ENCODE measurements at places on chromosomes 4 and X.

DNA sequence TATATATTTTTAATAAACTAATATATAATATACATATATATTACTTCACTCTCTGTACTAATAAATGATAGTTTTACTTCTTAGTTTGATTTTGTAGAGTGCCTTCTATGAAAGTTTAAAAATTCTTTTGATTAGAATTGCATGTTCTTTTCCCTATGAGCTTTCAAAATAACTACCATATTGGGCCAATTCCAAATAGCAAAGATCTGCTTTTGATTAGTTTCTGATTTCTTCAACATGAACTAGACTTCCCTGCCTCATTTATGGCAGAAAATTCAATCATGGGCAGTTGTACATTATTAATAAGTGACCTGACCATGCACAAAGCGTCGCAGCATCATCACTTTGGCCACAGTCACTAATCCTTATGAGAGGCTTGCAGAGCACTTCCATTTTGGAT, 48.9 kb upstream of the TEX13A start:
- no peak for DNase-seq

DNA sequence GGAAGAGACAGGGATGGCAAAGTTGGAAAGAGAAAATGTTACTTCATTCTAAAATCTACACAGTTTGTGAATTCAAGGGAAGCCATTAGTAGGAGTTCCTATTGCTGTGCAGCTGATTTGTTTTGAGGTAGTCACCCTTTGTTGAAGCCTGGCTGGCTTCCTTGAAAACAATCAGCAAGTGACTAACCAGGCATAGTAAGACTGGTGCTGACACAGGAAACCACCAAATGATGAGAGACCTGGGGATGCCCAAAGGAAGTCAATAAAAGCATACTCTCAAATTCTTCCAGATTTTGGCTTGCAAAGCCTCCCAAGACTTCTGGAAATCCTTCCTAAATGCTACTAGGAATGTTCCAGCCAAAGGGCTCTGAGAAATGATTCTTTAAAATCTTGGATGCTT, 23.9 kb upstream of the PRDM8 start:
- no peak for DNase-seq

DNA sequence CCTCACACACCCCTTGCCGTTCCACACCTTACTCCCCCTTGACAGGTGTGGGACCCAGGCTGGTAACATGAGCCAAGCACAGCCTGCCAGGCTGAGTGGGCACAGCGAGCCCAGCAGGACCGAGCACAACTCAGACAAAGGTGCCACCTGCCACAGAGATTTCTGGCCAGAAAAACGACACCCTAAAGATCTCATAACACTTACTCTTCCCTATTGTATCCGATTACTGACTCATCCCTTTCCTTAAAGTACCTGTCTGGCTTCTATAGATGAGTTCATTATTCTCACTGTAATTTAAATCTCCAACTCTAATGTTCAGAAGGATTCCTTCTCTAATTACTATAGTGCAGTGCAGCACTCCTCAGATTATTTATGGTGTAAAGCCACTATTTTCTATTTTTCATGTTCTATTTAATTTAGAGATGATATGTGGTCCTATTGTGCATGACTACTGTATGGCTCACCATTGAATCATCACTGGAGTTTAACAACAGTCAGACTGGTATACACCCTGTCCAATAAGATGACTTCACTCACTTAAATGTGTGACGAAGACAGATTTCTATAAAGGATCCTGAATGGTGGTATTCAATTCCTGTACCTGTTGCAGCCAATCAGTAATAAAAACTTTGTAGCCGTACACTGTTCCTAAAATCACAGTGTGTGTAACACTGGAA, 7.6 kb upstream of the SYTL5 start:
- DNase-seq: no peak

- no peak for DNase-seq
Measured at GRCh38 chr4:52472444-52472843, 186.7 kb downstream of the USP46 start.

GRCh38 chr4:6749340-6750171, 33.0 kb upstream of the KIAA0232 start:
- no peak for DNase-seq

DNA sequence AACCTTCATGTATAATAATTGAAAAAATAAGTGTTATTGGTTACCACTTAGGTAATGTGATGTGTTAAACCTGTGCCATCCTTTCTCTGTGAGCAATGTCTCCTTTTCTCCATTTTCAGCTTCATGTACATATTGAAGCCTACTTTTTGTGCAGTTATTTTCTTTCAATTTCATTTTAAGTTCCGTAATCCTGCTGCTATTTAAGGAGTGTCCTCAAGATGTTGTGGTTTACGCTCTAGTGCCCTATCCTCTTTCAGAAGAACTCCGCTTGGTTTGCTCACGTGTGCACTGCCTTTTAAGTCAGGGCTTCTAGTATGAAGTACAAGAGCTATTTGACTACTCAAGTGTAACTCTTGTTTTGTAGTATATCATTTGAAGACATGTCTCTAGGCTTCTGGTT, 2253.2 kb upstream of the TENM3 start:
- no peak for DNase-seq

GRCh38 chr4:88467392-88467791, 10.5 kb downstream of the HERC5 start:
- no peak for DNase-seq

GRCh38 chr4:75057369-75057768, 124.5 kb downstream of the PARM1 start:
- no peak for DNase-seq

DNA sequence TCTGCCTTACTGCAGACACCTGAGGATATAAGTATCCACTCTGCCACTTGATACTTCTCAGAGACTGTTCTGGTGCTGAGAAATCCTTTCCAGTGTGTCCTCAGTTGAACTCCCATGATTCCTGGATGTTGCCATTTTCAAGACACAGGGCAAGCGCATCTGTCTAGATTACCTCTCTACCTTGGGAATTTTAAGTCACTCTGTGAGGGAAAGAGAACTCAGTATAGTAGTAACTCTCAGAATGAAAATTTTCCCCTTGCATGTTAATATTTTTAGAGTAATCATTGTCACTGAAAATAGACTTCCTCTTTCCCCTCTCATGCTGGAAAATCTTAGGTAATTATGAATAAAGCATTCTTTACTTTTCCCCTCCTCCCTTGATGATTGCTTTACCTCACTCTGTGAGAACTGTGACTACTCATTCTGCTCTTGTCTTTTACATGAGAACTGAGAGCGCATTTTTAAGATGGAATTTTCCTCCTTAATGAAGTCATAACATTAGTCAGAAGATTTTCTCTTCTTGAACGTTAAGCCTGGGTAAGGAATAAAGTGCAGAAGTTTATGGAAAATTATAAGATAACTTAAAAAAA, 45.0 kb downstream of the TET2 start:
- DNase-seq: no peak

DNA sequence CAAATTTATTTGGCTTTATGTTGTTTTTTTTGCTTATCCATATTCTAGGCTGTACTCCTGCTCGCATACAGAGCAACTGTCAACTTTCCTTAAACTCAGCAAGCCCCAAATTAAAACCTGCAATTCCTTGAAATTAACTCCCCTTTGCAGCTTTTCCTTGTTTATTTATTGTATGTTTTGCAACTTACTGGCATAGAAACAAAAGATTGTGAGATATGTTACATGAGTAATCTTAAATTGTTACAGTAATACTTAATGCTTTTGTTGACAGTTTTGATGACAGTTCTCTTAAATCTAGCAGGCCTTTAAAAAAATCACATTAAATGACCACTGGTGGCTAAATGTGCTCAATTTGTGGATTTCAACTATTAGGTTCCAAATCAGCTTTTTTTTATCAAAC, 4.5 kb downstream of the DDX3X start:
- no peak for DNase-seq

DNA sequence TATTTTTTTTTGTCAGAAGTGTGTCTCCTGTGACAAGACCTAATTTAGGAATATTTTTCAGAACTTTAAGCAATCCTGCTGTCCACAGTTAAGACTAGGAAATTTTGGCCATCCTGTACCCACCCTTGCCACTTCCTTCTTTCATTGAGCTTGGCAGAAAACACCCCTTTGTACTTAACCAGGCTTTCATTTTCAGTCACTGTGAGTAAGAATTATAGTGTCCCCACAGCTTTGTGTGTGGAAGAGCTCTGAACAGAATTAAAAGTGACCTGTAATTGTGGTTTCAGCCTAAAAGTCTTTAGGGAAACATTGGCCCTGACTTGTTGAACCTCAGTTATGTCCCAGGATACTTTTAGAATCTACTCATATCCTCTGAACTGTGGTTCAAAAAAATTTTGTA, 153.7 kb upstream of the BMP3 start:
- DNase-seq: no peak

Data from 8988T (cell line).